ENCODE measurements at places on chromosomes 3 and 15.

GRCh38 chr15:94154255-94154654, 77.1 kb upstream of the MCTP2 start:
- DNase-seq = no peak

DNA sequence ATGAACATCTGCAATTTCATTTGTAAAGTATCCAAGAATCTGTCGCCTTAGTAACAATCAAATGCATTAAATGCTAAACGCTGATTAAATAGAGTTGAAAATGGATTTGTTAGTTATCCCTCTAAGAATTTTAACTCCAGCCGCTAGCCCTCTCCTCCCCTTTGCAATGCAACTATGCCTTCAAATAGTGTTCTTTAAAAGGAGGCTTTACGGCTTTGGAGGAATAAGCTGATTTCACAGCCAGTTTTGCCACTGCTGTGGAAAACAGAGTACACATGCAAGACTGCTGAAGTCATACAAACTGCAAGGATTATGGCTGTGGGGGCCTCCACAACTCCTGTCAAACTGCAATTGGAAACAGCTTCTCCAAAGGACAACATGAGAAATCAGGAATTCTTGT, 89.2 kb downstream of the CERS3 start:
- no peak for DNase-seq

DNA sequence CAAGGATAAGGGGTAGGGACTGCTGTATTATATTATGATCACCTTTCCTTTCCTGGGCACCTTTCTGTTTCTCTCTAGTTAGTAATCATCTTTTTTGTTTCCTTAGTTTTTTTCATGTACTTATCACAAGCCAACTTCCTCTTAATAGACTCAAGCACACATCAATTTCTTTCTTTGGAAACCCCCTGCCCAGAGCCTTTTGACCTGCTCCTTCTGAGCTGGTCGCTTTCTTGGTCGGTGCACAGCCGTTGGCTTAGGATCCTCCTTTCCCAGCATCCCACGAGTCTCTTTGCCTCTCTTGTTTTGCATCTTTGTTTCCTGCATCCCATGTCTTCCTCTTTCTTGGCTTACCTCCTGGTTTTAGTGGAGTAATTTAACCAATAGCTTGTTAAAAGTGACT, 26.9 kb downstream of the GASK1A start:
- DNase-seq = no peak

DNA sequence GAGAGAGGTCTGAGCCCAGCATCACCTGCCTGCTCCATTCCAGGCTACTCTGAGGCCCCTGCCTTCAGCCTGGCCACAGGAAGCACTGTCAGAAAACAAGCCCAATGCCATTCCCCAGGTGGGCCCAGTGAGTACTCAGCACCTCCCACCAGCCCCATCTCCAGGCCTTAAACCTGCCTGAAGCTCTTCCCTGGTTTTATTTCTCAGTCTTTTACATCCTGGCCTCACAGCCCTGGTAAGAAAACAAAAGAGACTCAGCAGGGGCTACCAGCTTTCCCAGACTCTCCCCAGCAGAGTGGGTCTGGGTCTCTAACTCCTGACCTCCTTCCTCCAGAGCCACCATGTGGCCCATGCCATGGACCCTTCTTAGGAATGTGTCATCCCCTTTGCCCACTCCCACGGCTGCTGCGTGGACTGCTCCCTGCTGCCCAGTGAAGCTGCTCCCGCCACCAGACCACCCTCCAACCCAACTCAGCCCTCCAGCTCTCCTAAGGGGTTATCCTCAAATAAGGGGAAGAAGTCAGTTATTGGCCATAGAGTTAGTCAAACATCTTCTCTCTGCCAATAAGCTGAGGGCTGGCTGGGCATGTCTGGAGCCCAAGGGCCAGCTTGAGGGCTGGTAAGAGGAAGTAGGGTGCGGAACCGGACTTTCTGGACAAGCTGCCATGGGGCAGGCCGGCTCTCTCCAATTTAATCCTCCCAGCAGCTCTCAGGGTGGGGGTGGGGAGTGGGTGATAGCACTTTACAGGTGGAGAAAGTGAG, 116.7 kb upstream of the LINGO1 start:
- DNase-seq = no peak

DNA sequence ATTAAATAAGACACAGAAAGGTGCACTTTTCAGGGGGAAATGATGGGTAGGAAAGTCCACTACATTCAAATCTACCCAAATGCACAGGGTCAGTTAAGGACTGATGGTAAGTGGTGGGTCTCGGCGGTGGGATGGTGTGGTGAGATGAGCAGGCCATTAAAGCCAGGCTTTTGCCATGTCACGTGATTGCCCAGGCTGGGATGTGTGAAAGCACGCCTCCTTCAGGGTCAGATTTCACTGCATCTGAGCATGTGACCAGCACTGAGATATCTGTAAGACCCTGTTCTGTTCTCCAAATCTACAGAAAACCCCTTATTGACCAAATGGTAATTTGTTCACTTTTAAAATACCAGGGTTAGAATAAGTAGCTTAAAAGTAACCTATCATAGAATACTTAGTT, 301.5 kb downstream of the MEX3B start:
- no peak for DNase-seq

Measured in kidney capillary endothelial cell (primary cell).